ENCODE measurements at places on chromosomes 12 and 14. TPM values are rescaled to one million over a fixed set of nuclear protein-coding genes. Genes with fewer than 3 reads are reported as not detected.

Gene TGM1
- total RNA-seq: 9.0 TPM

Gene PIANP
- total RNA-seq: 0.54 TPM

Gene EML5
- 3.9 TPM for total RNA-seq

Gene FAIM2
- 6.7 TPM for total RNA-seq

DNA sequence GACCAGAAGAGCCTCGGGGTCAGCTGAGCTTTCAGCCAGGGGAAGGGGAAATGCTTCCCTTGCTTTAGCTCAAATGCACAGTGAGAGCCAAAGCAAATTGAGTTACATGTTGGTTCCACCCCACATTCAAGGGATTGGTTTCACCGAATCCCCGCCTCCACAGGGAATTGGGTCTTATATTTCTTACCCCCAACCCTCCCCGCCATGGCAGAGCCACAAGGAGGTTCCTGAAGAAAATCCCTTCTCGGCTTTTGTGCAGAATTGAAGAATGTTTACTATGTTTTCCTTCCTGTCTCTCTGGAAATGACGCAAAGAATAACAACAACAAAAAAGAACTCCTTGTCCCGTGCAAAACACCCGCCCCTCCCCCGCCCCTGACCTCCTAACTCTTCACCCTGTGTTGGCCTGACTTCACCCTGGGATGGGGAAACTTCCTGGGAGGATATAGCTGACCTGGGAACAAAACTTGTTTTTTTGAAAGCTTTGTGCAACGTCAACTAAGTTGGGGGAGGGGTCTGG is 21.9 kb upstream of the CIPC start:
- peak; percentile 92 for ATAC-seq

DNA sequence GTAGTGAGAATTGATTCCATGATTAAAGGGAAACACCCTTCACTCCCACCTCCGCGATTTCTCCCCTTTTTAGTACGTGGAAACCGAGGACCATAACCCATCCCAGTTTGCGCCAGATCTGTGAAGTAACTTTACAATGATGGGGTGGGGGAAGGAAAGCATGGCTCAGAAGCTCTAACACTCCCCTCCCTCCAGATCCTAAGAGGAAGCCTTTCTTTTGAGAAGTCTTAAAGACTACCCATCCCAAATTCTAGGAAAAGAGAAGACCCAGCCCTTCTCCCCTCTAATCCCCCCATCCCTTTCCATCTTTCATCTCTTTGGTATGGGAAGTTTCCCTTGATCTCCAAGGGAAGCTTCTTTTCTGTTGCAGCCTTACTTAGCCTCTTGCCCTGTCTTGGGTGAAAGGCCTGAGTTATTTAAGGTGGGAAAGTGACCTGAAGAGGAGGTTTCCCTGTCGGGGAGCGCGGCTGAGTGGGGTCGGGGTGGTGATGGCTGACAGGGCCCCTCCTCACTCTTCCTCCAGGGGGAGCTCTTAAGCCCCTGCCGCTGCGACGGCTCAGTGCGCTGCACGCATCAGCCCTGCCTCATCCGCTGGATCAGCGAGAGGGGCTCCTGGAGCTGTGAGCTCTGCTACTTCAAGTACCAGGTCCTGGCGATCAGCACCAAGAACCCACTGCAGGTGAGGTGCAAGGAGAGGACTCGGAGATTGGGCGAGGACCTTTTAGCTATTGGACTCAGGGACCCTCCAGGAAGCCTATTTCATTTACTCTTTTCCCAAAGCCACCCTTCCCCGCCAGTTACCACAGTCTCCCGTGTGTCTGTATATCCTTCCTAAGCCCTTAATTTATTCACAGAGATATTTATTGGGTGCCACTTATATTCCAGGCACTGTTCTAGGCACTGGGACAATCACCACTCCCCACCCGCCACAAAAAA is 1.8 kb downstream of the MARCHF9 start:
- ATAC-seq: no peak

GRCh38 chr14:89767861-89768268 is 186.7 kb downstream of the EFCAB11 start:
- ATAC-seq: no peak

DNA sequence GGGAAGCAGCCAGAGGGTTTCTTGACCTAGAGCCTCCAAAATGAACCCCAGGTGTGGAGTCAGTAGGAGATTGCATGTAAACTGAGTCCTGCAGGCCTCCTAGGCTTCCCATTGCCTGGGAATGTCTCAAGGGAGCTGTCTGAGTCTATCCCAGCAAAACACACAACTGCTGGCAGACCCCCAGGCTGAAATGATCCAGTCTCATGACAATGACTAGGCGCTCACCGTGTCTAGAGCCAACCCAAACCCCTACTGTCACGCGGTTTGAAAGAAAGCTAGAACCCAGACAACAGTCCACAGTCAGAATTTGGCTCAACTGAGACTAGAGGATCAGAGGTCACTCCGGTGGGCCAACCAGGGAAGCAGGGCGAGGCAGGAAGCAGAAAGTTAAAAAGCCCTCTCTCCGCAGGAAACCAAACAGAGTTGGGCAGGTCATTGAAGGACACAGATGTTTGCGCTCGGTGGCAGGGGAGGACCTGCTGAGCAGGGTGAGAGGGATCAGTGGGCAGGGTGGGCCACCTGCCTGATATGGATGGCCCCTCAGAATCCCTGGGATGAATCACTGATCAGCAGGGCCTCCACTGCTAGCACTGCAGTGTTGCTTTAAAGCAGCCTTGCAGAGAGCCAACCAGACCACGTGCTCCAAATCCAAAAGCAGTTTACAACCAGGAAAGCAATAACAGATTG is 23.8 kb downstream of the ACTN1 start:
- no peak for ATAC-seq

- ATAC-seq: no peak
Observed at GRCh38 chr14:75434138-75434889, 6.5 kb downstream of the JDP2 start.

- ATAC-seq: no peak
Observed at GRCh38 chr12:120200364-120200800, 529 bp downstream of the RPLP0 start.
